ENCODE measurements at places on chromosomes 1 and 21.
A peak's percentile ranks its signal among the peaks of the same experiment; 100 is the strongest.

- peak; percentile 67 for DNase-seq
Measured at GRCh38 chr1:226201029-226201593, 14.6 kb upstream of the ACBD3 start.

- no peak for DNase-seq
Measured at GRCh38 chr1:57819893-57820292, 396.0 kb upstream of the DAB1 start.

- no peak for DNase-seq
Measured at GRCh38 chr1:168907053-168907452, 178.0 kb upstream of the DPT start.

DNA sequence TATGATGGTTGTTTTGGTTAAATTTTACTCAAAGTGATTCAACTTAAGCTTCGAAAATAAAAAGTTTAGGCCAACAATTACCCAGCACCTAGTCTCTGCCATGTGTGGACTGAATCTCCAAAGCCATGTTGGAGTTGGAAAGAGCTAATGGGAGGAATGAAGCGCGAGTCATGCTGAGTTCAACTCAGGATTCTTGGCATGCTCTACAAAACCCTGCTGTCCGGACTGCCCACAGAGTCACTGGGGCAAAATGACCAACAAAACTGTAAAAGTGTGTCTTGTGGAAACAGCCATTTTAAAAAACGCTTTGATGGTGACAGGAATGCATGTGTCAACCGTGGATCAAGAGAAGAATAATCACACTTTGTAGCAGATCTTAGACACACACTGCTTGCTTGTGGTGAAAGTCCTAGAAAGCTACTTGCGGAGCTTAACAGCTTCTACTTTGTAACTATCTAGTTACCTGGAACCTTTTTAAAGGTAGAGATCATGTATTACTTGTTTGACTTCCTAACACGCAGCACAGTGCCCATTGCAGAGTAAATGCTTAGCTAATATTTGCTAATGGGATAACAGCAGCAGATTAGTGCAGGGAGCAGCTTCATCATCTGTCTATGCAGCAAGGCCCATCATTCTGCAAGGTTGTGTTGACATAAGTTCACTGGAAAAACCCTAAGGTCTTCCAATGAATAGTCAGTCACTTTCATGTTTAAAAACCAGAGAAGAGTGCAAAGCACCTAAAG, 7.0 kb upstream of the GBP6 start:
- no peak for DNase-seq

GRCh38 chr1:168843401-168843800, 114.4 kb upstream of the DPT start:
- no peak for DNase-seq

DNA sequence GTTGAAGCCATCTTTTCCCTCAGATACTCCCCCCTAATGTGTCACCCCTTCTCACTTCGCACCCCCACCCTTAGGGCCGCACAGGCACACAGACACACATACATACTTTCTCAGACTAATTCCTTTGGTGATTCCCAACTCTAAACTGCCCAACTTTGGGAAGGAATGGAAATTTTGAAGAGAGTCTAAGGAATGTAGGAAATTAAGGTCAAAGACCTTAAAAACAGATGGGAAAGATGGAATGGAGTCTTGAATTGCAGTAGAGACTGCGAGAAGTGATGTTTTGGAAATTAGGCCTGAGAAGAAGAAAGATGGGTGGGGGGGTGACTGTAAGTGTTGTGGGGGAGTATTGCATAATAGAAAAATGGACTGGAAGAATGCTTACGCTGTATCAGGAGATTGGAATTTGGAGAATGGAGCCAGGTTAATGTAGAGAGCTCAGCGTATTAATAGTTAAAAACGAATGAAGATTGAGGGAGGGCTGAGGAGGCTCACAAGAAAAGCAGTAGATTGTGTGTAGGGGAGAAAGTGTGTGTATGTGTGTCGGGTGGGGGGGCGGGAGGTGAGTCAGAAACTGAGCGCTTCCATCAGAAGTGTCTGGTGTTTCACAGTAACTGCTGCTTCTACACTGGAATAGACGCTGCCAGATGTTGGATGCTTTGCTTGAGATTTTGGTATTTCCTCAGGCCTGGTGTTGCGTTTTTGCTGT, 1.7 kb downstream of the PIP5K1A start:
- DNase-seq, result no peak

GRCh38 chr1:160607672-160608032, 28.4 kb upstream of the CD84 start:
- no peak for DNase-seq

- DNase-seq, result no peak
Measured at GRCh38 chr1:50452700-50453099, 29.5 kb upstream of the DMRTA2 start.

DNA sequence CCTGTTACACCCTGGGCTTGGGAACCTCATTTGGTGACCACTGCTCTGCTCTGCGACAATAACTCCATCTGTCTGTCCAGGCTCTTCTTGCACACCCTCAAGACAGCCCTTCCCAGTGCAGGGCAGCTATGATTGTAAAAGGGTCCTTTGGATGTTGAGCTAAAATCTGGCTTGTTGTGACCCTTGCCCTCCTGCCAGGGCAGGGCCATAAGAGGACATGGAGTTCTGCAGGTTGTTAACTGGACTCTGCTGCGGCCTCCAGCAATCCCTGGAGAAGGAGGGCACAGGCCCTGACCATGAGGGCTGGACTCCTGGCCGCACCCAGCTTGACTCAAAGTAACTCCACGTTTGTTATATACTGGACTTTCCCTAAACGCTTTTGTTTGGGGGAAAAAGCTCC, 41.2 kb downstream of the DHCR24 start:
- DNase-seq, result no peak

GRCh38 chr1:11299225-11299574, 26.2 kb downstream of the UBIAD1 start:
- DNase-seq, result no peak

- DNase-seq, result no peak
Measured at GRCh38 chr1:184493987-184494388, 107.2 kb downstream of the C1orf21 start.

DNA sequence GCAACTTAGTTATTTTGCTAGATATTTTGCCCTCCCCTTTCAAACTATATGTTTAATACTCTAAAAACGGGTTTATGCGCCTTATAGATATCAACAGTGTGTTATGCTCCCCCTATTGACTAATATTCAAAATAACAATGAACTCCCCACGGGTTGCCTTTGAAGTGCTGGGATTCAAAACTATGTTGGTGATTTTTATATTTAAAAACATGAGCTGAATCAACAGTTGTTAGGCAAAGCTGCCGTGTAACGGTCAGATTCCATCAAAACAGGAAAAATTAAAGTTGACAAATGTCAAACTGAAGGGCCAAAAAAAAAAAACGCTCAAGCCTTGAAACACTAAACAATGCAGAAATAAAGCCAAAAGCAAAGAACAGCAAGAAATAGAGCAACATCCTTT, 2.5 kb downstream of the TGFBR3 start:
- peak; percentile 60 for DNase-seq

DNA sequence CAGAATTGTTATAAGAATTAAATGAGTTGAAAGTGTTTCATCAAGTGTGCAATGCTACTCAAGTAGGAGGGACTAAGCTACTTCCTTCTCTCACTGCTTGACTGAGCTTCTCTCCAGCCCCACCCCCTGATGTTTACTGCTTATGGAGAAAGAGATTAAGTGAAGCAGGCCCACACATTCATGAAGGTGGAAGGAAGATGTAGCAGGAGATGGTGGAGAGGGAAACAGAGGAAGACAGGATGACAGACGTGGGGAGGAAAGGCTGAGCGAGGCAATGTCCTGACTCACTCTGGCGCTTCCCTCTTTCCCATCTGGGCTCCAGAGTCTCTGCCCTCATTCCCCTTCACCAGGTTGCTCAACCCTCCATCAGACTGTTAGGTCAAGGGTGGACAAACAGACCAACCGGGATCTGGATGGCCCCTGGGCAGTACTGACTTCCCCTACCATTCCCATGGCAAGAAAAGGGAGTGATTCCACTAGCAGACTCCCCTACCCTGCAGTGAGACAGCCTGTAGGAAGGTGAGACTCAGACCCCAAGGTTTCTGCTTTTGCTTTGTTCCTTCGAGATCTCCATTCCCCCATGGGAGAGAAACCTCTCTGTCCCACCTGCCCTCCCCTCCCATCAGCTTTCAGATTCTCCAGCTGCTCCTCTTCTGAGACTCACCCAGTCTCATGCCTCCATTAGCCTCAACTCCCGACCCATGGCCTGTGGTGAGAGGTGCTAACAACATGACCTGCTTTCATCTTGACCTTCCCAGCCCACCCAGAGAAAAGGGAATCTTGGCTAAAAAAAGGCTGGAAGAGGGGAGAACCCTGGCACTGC, 3.1 kb upstream of the ARHGEF2 start:
- peak; percentile 66 for DNase-seq

DNA sequence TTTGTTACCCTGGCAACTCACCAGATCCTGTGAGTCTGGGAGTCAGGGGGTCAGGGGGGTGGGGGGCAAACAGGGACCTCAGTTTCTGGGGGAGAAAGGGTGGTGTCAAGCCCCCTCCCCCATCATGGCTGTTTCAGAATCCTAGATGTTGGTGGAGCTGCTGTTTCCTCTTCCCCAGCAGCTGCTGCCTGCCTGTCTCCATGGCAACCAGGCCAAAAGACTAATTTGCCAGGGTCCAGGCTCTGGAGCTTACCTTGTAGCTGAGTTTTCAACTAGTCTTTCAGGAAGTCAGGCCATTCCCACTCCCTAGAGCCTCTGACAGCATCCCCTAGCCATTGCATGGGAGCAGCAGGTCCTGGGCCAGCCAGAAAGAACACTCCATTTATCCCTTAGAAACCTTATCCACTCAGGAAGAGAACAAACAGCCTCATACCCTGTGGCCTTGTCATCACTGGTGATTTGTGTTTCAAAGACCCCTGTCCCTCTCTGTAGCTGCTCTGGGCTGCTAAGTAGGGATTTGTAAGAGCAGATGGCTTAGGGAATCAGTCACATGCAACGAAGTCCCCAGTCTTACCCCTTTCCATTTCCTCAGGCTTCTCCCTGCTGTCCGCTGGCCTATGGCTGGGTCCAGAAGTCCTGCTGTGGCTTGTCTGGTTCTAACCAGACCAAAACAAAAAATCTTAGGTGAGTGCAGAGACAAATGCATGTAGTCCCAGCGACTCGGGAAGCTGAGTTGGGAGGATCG, 21.5 kb upstream of the STMN1 start:
- no peak for DNase-seq

GRCh38 chr1:11912000-11912399, 14.2 kb downstream of the KIAA2013 start:
- DNase-seq, result no peak

DNA sequence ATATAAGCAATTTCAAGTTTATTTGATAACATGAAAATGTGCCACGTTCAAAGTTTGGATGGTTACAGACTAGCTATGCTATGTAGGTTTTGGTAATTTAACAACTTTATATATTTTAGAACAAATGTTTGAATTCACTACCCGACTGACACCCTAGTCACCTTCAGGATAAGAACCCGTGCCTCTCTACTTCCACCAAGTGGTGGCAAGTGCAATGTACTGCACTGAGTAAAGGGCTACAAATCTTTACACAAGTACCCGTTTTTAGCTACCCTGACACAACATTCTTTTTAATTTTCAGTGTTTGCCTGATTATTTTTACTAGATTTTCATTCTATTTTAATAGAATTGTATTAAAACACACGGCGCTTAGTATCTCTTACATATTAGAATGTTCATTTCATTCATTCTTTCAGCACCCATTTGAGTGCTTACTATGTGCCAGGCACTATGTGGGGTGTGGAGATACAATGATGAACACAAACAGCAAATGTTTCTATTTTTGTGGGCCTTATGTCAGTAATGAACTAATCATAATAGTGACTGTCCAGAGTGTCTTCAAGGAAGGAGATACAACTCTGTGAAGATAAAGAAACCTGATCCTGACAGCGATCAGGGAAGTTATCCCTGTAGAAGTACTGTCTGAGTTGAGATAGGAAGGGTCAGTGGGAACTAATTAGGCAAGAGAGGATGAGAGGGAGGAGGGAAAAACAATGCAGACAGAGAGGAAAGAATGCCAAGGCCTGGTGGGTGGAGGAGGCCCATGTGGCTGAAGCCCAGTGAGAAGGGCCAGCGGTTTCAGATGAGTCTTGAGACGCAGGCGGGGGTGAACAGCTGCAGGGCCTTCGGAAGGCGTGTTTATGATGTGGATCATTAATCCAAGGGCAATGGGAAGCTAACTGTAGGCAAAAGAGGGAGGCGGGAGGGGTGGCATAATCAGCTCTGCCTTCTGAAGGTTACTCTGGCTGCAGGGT, 3.8 kb downstream of the LCA5L start:
- peak; percentile 61 for DNase-seq

GRCh38 chr1:110243146-110243545, 33.0 kb downstream of the KCNC4 start:
- no peak for DNase-seq

GRCh38 chr1:215987092-215987875, 420.2 kb downstream of the KCTD3 start:
- no peak for DNase-seq

GRCh38 chr1:38534473-38534823, 325.1 kb downstream of the RRAGC start:
- no peak for DNase-seq

DNA sequence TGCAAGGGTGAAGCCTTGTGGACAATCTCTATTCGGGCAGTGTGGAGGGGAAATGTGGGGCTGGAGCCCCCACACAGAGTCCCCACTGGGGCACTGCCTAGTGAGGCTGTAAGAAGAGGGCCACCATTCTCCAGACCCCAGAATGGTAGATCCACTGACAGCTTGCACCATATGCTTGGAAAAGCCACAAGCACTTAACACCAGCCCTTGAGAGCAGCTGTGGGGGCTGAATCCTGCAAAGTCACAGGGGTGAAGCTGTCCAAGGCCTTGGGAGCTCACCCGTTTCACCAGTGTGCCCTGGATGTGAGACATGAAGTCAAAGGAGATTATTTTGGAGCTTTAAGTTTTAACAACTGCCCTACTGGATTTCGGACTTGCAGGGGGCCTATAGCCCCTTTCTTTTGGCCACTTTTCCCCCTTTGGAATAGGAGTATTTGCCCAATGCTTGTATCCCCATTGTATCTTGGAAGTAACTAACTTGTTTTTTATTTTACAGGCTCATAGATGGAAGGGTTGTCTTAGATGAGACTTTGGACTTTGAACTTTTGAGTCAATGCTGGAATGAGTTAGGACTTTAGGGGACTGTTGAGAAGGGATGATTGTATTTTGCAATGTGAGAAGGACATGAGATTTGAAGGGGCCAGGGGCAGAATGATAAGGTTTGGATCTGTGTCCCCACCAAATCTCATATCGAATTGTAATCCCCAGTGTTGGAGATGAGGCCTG, 16.3 kb upstream of the COL6A1 start:
- no peak for DNase-seq

- no peak for DNase-seq
Measured at GRCh38 chr1:199875337-199875736, 152.2 kb upstream of the NR5A2 start.

GRCh38 chr1:14740016-14740415, 141.5 kb downstream of the KAZN start:
- no peak for DNase-seq

DNA sequence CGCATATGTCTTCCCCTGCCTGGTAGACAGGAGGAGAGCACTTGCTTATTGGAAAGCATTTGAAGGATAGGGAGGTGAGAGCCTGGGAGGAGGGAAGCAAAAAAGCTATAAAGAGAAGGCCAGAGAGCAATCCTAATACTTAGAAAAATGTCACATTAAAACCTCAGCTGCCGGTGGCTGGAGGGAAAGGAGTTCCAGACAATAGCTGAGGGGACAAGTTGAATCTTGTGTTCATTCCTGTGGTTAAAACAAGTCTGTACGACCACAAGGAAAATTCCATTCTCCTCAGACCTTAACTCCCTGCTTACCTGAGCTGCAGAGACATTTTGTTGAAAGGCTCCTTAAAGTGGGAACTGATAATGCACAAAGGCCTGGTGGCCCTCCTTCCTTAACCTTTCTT, 218.8 kb upstream of the CAMK1G start:
- no peak for DNase-seq

GRCh38 chr1:63269571-63269970, 52.8 kb upstream of the FOXD3 start:
- DNase-seq, result no peak

Measured in GM20000 (cell line).